ENCODE measurements at places on chromosomes 6 and 20.

DNA sequence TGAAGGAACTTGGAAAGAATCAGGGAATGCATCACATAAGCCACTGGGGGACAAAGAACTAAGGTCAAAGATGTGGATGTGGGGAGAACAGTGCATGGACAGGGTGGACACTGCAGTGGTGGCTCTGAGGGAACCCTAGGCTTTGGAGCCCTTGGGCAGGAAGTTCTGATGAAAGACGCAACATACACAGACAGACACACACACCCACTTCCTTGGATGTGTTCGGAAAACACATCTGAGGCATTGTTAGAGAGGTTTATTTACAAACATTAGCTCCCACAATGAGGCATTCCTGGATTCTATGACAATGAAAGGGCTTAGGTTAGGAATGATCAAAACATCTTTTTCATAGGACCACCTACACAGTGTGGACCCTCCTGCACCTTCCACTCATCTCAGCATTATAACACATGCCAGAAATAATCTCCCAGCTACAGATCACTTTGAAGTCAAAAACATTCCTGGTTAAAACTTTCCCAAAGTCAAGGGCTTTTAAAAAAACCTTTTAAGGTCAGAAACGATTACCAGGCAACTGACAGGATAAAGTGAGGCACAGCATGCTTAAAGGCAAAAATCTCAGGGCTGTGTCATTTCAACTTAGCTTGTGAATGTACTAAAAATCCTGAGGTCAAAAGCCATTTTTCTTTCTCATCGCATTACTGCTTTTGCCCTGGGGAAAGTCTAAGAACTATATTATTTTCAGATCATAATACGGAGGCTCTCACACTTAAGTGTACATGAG lies 6.4 kb upstream of the METTL24 start:
- no peak for DNase-seq

GRCh38 chr6:33693186-33694105 lies 18.1 kb downstream of the UQCC2 start:
- DNase-seq = no peak

GRCh38 chr20:60326821-60327220 lies 368.6 kb downstream of the CDH26 start:
- no peak for DNase-seq

- DNase-seq = peak; percentile 93
These were observed 81.2 kb downstream of the ASXL1 start for GRCh38 chr20:32439132-32439829.

- peak; percentile 22 for DNase-seq
These were observed 119.1 kb upstream of the ADGRF1 start for GRCh38 chr6:47161176-47161687.

- peak; percentile 3 for DNase-seq
These were observed 580.0 kb downstream of the QKI start for GRCh38 chr6:163994566-163994965.

DNA sequence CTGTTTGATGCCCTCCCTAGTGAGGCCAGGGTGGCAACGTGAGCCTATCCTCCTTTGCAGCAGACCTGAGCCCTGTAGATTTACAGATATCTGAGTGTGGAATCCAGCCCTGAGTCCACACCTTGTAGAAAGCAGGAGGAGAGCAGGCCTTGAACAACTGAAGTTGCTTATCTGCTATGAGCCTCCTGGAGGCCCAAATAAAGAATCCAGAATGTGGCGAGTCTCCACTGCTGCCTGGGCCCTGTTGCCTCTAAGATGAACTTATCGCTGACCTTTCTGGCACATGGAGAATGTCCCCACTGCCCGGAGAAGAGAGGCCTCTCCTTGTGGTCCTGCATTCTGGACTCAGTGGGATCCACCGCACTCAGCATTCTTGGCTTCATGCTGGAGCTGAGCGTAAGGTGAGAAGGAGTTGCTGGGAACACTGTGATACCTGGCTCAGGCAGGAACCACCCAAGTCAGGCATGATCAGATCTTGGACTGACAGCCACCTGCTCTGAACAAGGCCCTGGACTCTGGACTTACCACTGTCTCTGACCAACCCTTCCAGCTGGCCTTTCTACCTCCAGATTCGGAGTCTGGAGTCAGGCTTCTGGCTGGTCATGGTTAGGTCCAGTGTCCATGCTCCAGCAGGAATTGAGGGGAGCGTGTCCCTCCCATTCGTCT lies 5.8 kb upstream of the MANBAL start:
- DNase-seq = no peak

DNA sequence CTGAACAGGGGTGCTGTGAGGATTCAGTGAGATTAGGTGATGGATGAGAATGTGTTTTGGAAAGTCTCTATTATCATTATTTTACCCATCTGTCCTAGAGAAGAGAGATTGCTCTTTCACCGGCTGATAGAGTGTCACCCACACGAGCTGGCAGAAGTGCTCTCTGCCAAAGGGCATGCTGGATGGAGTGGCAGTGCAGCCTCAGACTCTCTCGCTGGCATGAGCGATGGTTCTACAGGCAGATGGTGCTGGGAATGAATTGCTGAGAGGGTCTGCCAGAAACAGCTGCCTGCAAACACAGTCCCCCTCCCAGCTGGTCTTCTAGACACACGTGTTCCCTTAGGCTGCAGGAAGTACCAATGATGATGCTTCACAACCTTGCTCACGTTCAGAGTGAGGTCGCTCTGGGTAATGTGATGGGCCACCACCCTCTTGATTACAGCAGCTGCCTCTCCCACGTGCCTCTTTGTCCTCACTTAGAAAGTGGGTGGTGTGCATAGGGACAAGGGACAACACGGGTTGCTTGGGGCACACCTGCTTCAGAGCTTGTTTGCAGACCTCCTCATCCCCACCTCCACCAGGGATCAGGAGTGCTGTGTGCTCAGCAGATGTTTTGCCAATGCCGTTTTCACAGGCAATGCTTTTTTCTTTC lies 84.7 kb downstream of the FOXA2 start:
- DNase-seq = no peak

DNA sequence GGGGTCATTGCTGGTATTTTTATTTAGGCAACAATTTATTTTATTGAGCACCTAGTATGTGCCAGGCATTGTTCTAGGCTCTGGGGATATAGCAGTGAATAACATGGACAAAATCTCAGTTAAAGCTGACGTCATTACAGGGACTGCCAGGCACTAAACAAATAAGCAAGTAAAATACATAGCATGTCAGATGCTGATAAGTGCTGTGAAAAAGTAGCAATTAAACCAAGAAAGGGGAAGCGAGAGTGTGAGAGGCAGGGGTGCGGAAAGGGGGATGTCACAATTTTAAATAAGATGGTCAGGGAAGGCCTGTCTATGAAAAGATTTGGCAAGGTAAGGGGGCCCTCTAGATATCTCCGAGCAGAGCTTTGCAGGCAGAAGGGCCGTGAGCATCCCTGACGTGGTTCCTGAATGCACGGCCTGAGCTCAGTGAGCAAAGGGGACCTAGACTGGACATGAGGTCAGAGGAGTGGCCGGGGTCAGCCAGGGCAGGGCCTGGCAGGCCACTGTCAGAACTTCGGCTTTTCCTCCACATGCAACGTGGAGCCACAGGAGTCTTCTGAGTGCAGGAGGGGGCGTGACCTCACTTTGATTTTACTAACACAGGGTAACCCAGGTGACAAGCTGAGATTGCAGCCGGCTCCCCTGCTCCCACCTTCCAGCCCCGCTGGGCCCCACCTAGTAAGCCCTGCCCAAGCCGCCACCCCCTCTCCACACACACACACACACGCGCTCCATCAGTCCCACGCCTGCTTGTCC lies 24.2 kb upstream of the SIRPA start:
- DNase-seq = no peak

- no peak for DNase-seq
These were observed 107.7 kb upstream of the CDYL start for GRCh38 chr6:4668271-4669179.
